ENCODE measurements at places on chromosomes 7 and 10. TPM values are rescaled to one million over a fixed set of nuclear protein-coding genes. Genes with fewer than 3 reads are reported as not detected.

GRCh38 chr7:157423348-157423747 lies 86.5 kb downstream of the DNAJB6 start:
- no peaks in the 10 kb centered on the region for H3K36me3 ChIP-seq
- no peak overlapping the region for H3K4me3 ChIP-seq
- H3K27ac ChIP-seq, result no peak overlapping the region
- H3K4me1 ChIP-seq, result no peaks in the 10 kb centered on the region

DNA sequence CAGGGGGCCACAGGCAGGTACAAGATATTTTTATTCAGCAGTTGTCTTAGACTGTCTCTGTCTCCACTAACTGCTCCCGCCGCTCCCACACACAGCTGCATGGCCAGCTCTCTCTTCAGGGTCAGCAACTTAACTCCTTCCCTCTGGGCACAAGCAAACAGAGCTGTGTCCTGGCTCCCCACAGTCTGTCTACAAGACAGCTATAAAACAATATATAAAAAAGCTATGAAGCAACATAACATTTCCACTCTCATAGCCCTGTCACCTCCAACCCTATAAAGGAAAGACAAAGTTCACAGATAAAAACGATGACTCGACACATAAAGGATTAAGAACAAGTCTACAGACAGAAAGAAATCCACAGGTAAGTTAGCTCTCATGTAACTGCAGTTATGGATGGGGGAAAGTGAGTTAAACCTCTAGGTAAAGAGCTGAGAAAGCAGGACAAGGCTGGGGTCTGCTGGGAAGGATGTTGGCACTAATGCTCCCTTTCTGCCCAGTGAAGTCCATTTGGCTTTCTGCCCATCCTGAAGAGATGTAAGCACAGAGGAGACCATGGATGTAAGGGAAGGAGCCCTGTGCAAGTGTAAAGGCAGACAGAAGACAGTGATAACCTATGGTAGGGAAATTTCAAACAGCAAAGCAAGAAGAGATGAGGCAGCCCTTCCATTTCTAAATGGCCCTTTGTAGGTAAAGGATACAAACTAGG lies 27.0 kb downstream of the RAPGEF5 start:
- H3K27ac ChIP-seq, result no peak overlapping the region
- DNase-seq, result no peak
- no peaks in the 10 kb centered on the region for H3K27me3 ChIP-seq
- no peak overlapping the region for H3K4me3 ChIP-seq
- no peaks in the 10 kb centered on the region for H3K4me1 ChIP-seq

DNA sequence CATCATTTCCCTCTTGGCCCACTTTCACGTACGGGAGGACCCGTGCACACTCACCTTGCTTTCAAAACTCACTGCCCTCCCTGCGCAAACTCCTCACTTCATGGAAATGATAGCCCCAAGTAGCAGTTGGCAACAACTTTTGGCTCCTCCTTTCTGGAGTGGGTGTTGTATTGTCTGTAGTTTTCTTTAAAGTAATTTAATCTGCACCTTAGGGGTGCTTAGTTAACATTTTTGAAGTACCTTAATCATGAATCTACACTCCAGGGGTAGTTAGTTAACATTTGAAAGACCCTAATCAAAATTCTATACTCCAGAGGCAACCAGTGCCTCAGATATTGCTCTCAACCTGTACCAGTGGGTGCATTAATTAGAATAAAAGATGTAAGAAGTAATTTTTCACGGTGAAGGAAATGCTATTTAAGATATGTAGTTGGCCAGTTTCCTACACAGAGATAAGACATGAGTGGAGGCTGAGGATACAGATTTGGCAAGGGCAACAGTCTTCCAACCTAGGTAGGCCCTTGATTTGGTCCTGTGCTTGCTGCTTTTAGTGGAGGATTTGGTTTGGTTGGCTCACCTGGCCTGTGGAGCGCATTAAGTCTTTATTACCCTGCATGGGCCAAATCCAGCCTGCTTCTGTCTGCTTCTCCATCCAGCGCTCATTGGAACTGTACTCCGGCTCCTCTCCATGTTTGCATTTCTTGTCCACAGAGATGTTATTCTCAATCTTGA lies 93.0 kb downstream of the EXOC4 start:
- DNase-seq, result no peak
- no peak overlapping the region for H3K27ac ChIP-seq
- no peak overlapping the region for H3K4me3 ChIP-seq
- H3K36me3 ChIP-seq, result no peaks in the 10 kb centered on the region
- H3K27me3 ChIP-seq, result no peaks in the 10 kb centered on the region

GRCh38 chr7:105853931-105854419 lies 22.4 kb downstream of the ATXN7L1 start:
- H3K36me3 ChIP-seq, result no peaks in the 10 kb centered on the region
- H3K27ac ChIP-seq, result no peak overlapping the region
- no peaks in the 10 kb centered on the region for H3K4me1 ChIP-seq
- no peaks in the 10 kb centered on the region for H3K27me3 ChIP-seq
- H3K4me3 ChIP-seq, result no peak overlapping the region

GRCh38 chr7:2353936-2354185 lies 766 bp upstream of the EIF3B start:
- H3K27ac ChIP-seq, result peak overlapping the region; percentile 91
- peak; percentile 93 for DNase-seq
- H3K36me3 ChIP-seq, result no peaks in the 10 kb centered on the region
- H3K4me1 ChIP-seq, result no peaks in the 10 kb centered on the region
- peak overlapping the region; percentile 27 for H3K4me3 ChIP-seq

Gene NEUROD6
- not detected for total RNA-seq

Gene FRG2B
- not detected for total RNA-seq

- H3K36me3 ChIP-seq, result no peaks in the 10 kb centered on the region
- peak; percentile 58 for DNase-seq
- H3K4me1 ChIP-seq, result no peaks in the 10 kb centered on the region
- H3K27ac ChIP-seq, result no peak overlapping the region
Observed at GRCh38 chr10:132110111-132110521, 44.4 kb downstream of the JAKMIP3 start.

- no peak overlapping the region for H3K27ac ChIP-seq
- no peaks in the 10 kb centered on the region for H3K27me3 ChIP-seq
- no peaks in the 10 kb centered on the region for H3K4me1 ChIP-seq
- H3K4me3 ChIP-seq, result no peak overlapping the region
- no peaks in the 10 kb centered on the region for H3K36me3 ChIP-seq
Observed at GRCh38 chr7:112186300-112186699, 19.9 kb downstream of the DOCK4 start.
